Hippocampal formation (tissue), 2 donors: ENCODE measurements at places on chromosomes 7 and 10.

GRCh38 chr7:434891-435629 lies 84.6 kb downstream of the PDGFA start:
- DNase-seq: no peak

DNA sequence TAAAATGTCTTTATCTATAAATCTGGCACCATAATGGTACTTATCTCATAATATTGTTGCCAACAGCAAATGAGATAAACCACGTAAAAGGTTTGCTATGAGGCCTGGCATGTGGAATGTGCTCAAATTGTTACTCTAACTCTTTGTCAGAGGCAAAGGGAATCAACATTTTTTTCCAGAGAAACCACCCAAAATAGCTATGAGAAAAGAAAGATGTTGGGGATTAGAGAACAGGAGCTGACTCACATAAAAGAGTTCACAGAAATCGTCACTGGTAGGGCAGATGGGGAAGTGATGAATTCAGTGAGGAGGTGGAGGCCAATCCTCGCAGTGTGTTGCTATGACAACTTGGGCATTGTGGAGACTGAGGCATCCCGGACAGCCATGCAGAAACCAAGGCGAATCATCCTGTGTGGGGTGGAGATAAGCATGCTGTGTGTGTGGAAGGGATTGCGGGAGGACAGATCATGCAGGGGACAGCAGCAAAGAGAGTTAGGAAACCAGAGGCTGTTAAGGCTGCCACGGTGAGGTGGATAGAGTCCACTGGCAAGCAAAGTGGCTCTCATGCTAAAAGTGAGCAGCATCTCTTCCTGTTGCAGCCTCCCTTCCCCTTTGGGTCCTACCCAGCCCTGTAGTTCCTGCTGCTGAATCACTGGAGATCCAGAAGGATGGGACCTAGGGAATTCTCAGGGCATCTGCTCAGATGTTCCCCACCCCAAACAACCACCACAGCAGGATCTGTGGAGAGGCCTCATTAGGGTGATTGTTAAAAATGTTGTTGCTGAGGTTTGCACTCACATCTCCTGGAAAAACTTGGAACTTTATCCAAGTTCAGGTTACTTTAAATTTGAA lies 103.9 kb downstream of the CUBN start:
- no peak for DNase-seq

DNA sequence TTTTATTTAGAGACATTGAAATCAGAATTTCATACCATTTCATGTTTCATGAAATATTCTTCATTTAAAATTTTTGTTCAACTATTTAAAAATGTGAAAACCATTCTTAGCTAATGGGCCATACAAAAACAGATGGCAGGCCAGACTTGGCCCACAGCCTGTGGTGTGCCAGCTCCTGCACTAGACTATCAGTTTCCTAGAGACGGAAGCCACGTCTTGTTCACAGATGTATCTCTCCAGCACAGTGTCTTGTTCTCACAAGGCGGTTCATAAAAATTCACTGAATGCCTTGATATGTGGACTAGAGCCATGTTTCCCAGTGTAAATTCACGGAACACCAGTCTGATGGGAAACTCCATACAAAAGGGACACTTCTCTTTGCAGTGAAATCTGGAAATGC lies 216.0 kb downstream of the KCNMA1 start:
- no peak for DNase-seq

GRCh38 chr10:103691723-103692435 lies 163.5 kb downstream of the SH3PXD2A start:
- no peak for DNase-seq

DNA sequence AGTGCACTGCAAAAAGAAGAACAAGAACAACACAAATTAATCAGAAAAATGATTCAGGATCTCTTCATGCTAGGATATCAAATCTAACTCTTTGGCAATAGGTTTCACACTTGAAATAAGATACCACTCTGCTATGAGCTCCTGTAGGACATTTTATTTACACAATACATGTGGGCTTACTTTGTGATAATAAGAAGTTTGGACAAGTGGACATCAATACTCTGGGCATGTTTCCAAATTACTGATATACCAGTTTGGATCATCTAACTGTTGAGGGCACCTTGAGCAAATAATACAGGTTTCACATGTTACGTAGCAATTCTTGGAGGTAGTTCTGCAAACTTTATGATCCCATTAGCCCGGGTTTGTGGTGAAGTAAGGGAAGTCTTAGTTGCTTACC lies 59.8 kb downstream of the CPVL start:
- no peak for DNase-seq

DNA sequence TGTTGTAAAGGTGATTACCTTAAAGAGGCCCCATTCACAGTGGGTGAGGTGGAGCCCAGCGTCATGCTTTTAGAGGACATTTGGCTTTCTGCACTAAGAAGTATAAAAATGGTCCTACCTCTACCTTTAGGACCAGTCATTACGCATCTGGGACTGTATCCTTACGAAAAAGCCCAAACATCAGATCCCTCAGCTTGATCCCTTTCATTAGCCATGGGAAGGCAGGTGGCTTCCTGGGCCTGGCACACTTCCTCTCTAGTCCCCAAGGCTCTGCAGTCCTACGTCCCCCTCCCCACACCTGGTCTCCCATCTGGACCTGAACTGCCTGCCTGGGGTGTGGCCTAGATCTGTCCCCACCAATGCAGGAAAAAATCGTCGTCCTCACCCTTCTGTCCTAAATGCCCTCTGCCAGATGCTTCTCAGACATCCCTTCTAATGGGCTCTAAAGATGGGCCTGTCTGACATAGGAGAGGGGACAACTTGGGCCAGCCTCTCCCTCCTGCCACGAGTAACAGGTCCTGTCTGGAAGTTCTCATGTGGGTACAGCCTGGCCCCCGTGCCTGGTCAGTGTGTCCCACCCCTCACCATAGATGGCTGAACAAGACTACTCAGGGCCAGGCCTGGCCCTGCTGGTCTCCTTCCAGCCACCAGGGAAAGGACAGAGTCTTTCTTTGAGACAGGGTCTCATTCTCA lies 11.8 kb upstream of the SLC18A3 start:
- no peak for DNase-seq

DNA sequence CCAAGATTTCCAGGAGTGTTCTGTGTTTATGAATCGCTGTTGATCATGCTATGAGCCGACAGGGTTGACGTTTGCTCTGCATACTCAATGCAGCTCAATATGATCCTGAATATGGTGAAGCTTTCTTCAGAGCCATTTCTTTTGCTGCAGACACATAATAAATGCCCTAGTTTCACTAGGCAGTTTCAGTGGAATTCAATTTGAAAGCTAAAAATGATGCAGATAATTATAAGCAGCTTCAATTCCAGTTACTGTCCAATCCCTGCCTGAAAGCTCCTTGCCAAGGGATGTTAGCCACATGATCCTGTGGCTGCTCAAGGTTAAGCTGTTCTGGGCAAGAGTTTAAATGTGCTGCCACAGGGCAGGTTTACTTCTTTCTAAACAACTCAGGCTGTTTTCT lies 805.6 kb downstream of the NRG3 start:
- no peak for DNase-seq

GRCh38 chr10:14674376-14675050 lies 100.2 kb downstream of the FAM107B start:
- no peak for DNase-seq

DNA sequence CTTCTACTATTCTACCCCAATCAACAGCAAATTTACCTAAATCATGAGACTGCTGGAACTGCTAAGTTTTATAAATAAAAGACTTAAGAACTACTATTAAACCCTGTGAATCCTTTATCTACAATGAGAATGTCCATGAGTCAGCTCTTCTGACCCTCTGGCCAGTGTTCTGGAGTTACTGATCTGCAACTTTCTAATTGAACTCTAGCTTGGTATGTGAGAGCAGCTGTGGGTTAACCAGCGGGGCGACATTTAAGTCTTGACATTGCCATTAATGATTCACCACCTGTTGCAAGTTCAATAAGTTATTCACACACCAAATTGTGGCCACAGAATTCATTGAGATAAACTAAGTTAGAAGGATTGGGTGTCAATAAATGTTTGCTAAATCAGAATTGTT lies 359.8 kb downstream of the PCDH15 start:
- no peak for DNase-seq

DNA sequence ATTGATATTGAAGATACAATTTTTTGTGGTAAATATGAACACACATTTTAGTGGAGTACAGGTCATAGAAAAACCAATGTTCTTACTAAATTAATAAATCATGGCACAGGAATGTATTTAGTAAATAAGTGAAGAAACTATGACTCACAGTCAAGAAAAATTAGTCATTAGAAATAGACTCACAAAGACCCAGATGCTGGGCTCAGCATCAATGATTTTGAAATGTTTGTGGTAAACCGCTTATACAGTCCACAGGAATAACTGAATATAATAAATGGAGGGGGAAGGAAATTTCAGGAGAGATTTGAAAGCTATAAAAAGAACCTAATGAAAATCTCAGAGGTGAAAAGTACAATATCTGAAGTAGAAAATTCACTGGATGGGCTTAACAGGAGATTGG lies 138.3 kb upstream of the ADCY1 start:
- DNase-seq: no peak

- DNase-seq: no peak
Observed at GRCh38 chr10:81917666-81918065, 42.7 kb downstream of the NRG3 start.

- DNase-seq: no peak
Observed at GRCh38 chr10:119302591-119303253, 95.4 kb downstream of the GRK5 start.

- no peak for DNase-seq
Observed at GRCh38 chr10:109379186-109379585, 544.1 kb downstream of the XPNPEP1 start.

- DNase-seq: no peak
Observed at GRCh38 chr10:71393841-71394475, 2.8 kb upstream of the CDH23 start.

- no peak for DNase-seq
Observed at GRCh38 chr7:133371616-133372015, 118.7 kb downstream of the EXOC4 start.

DNA sequence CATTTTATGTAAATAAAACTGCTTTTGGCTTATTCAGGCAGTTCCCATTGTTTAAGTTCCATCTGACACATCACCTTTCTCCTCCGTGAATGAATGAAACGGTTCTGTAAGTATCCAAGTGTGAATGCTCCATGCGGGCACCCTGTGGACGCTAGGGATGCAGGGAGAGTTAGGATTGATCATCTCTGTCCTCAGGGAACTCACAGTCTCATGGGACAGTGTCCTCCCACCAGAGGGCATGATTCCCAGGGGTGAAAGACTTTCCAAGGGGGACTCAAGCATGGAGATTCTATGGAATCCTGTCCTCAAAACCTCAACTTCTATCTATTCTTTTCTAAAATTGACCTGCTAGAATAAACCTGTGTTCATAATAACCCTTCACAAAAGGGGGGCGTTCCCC lies 98.8 kb downstream of the HECW1 start:
- DNase-seq: no peak

DNA sequence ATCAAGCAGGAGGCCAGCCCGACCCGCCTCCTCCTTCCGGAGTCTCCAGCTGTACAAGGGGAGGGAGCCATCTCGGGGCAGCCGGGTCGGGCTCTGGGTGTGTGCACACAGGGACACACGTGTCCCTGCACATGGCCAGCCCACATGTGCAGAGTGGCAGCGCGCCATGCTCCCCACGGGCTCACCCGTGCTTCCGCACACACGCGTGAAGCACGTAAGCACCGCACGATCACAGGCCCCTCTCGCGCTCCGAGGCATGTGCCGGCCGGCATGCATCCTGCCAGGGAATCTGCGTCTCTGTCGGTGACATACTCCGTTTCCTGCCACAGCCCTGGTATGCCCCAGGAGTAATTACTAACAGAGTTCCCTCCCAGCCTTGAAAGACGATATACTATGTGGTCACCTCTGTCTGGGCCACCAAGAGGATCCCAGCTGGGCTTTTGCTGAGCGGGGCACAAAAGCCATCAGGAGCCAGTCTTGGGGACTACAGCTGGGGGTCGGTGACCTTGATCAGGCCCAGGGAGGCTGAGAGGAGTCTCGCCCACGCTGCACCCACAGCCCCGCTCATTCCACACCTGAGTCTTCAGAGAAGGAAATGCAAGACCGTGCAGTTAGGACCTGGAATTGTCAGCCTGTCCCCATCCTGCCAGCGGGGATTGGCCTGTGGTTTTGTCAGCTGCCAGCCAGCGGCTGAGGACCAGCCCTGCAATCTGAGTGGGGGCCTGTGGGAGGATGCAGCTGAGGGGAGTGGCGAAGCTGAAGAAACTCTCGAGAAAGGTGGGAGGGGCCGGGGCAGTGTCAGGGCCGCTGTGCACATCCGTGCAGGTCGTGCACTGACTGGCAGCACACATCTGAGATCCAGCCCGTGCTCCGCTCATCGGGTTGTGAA lies 11.0 kb upstream of the LFNG start:
- DNase-seq: no peak

DNA sequence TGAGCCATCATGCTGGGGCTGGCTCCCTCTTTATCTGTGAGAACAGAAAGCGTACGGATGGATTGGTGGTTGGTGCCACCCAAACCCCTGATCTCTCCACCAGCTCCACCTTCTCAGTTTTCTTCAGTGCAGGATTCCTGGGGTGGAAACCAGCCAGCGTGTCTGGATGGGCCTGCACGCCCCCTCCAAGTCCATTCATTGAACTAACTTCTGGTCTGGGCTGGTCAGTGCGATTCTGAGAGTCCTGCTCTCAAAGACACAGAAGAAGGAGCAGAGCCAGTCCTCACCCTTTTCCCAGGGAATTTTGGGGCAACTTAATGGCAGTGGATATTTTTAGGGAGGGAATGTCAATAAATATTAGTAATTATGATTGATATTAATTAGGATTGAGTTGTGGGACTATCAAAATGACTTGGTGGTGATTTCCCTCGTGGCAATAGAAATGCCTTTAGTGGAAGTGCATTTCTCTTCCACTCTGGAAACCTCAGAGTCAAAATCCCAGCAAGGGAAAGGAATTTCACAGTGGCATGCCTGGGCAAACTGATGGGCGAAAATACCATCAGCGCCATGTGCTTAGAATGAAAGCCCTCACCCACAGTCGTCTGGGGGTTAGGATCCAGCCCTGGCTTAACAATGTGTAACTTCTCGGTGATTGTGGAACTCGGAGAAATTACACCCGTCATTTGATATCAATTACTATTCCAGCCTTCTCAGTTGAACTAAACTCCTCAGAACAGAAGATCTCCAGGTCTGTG lies 69.3 kb upstream of the EEPD1 start:
- DNase-seq: no peak

GRCh38 chr7:47478017-47478344 lies 103.9 kb downstream of the TNS3 start:
- DNase-seq: no peak
